Activated T-helper 1 cell treated with anti-CD3 and anti-CD28 coated beads, Interleukin-2, amount 50 U/mL, for 16 hours (primary cell): ENCODE measurements at places on chromosomes 5 and 9.

DNA sequence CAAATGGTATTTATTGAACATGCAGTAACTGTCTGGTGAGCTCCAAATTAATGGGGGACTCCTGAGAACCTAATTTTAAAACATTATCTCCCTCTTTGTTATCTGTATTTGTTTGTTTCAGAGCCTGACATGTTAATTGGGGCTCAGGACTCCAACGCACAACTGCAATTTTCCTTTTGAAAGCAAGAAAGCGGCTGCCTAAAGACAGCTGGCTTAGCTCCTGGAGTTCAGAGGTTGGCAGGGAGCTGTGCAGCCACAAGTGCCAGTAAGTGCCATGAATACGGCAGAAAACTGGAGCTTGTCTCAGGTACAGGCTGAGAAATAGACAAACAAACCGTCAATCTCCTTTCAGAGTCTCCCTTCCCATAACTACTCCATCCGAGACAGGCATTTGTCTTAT, 80.9 kb downstream of the PPP2R2B start:
- DNase-seq, result no peak

DNA sequence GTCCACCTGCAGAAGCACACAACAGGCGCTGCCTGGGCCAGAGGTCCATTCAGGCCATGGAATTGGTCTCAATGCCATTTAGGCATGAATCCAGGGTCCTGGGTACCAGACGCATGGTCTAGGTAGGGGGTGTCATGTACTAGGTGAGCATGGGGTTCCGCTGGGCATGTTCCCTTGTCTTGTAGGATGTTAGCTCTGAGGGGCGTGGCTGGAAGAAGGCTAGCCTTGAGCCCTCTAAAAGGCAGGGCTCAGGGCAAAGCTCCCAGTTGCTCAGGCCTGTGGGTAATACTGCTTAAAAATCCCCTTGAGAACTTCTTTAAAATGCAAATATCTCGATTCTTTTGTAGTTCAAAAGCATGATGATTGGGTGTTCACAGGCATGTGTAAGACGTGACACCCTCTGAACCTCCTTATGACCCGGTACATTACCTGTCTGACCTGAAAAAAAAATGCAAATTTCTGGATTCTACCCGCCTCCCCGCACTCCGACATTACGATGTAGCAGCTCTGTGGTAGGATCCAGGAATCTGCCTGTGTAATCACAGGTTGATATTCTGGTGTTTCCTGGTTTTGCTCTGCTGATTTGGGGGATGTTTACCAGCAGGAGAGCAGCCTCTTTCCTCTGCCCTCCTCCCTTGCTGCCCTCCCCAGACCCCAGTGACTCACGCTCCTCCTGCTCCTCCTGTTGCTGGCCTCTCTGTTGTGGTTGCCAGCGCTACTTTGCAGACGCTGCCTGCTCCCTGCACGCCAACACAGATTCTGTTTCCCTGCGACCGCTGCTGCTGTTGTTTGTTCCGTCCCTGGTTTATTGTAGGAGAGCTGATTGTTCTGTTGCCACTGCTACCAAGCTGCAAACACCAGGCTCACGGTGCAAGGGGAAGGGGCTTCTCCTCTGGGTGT, 5.7 kb downstream of the TMC1 start:
- peak; percentile 46 for DNase-seq

GRCh38 chr5:148474025-148474511, 90.3 kb downstream of the FBXO38 start:
- no peak for DNase-seq

DNA sequence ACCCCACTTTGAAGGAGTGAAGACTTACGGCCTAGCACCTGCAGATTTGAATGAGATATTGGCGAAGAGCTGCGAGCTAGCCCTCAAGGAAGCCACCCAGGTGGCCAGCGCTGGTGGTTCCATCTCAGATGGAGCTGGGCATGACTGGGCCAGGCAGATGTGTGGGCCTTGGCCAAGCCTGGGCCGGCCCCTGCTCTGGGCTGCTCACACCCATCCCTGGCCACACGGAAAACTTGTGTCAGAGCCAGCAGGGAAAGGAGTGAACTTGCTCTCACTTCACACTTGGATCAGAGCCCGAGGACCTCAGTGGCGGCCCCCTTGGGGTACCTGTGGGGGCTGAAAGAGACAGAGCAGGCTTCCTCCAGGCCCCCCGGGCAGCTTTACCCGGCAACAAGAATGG, 44.2 kb downstream of the ROPN1L start:
- DNase-seq, result no peak

DNA sequence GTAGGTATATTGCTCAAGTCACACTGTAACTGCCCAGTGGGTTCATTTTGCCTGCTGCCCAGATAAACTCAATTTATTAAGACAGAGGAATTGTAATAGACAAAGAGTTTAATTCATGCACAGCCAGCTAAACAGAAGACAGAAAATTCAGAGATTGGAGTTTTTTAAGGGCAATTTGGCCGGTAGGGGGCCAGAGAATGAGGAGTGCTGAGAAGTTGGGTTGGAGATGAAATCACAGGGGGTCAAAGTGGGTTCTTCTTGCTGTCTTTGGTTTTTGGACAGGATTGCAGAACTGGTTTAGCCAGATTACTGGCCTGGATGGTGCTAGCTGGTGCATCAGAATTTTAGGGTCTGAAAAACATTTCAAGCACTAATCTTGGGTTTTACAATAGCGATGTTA, 20.7 kb upstream of the IL33 start:
- no peak for DNase-seq

DNA sequence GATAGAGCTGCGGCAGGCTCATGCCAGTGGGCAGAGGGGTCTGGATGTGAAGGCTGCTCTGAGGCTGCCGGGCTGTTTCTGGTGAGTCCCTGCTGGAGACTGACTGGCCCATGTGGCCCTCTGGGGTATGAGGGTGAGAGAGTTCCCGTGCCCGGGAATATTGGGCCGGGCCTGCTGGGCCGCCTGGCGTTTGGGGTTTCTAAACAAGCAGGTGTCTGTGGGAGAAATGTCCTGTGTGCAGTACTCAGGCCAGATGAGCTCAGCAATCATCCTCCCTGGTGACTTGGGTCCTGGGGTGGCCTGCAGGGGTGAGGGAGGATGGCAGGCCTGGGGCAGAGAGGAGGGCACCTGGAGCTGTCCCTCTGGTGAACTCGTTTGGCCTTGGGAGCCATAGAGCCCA, 74.9 kb downstream of the MACROH2A1 start:
- DNase-seq, result no peak

DNA sequence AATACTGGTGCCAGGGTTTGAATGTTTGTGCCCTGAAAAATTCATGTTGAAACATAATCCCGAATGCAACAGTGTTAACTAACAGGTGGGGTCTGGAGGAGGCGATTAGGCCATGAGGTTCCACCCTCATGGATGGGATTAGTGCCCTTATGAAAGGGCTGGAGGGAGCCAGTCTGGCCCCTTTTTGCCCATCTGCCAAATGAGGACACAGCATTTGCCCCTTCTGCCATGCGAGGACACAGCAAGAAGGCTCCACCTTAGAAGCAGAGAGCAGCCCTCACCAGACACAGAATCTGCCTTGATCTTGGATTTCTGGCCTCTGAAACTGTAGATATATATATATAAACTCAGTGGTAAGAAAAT, 32.6 kb upstream of the RNF130 start:
- DNase-seq, result no peak

DNA sequence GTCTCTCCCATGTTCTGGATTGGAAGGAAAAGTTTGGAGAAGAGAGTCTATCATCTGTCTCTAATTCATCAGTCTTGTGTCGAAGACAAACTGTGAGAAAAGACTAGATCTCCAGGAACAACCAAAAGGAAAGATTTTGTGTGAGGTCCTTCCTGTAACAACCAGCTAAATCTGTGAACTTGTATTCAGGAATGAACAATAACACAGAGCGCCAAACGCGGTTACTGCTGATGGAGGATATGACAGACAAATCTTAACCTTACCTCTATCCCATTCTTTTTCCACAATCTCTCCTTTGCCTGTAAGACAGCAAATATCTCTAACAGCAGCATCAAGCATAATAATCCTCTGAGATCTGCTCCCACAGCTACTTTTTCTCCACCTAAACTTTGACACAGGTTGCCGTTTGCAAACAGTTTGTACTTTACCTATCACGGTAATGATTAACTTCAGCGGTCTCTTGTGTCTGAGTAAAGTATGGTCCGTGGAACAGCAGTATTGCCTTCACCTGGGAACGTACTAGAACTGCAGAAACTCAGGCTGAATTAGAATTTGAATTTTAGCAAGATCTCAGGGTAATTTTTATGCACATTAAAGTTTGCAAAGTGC, 387.6 kb downstream of the ELAVL2 start:
- no peak for DNase-seq
